Activated naive CD8-positive, alpha-beta T cell treated with anti-CD3 and anti-CD28 coated beads, Interleukin-2, amount 10 ng/mL, durations not matched to agents 7 days and 5 days (primary cell): ENCODE measurements at places on chromosomes 1 and 21. TPM values are rescaled to one million over a fixed set of nuclear protein-coding genes. Genes with fewer than 3 reads are reported as not detected.

- H3K27me3 ChIP-seq = no peaks in the 10 kb centered on the region
- no peaks in the 10 kb centered on the region for H3K36me3 ChIP-seq
- H3K27ac ChIP-seq = no peak overlapping the region
- peaks cover 4% of the 10 kb centered on the region for H3K4me1 ChIP-seq
- no peak for DNase-seq
Observed at GRCh38 chr1:206524739-206525364, 17.5 kb downstream of the RASSF5 start.

- no peak overlapping the region for H3K27ac ChIP-seq
- H3K4me1 ChIP-seq = no peaks in the 10 kb centered on the region
- DNase-seq = no peak
- no peaks in the 10 kb centered on the region for H3K36me3 ChIP-seq
- no peak overlapping the region for H3K4me3 ChIP-seq
Observed at GRCh38 chr1:25216123-25216522, 16.2 kb downstream of the SYF2 start.

Gene HES3
- total RNA-seq = not detected

Gene SPRR1B
- not detected for total RNA-seq

Gene LCE1C
- total RNA-seq = not detected

Gene S100A8
- 0.94 TPM for total RNA-seq

DNA sequence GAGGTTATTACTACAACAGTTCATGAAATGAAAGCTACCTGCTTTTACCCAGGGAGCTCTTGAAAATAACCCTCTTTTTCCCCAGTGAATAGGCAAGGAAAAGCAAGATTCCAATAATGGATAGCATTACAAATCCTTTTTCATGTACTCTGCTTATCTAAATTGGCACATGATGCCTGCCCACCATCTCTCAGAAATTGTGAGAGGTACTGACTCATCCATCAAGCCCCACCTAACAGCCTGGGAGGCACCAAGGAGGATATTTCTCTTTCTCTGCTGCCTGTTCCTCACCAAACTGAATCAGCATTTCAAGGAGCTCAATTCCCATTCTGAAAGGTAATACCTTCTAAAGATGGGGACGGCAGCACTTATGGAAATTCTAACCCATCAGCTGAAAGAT lies 34.4 kb downstream of the PALMD start:
- no peak overlapping the region for H3K27ac ChIP-seq
- DNase-seq = no peak
- H3K36me3 ChIP-seq = no peaks in the 10 kb centered on the region
- H3K4me1 ChIP-seq = no peaks in the 10 kb centered on the region

- H3K27me3 ChIP-seq = no peaks in the 10 kb centered on the region
- H3K36me3 ChIP-seq = no peaks in the 10 kb centered on the region
- no peak overlapping the region for H3K27ac ChIP-seq
- no peak for DNase-seq
- H3K4me3 ChIP-seq = no peak overlapping the region
Observed at GRCh38 chr1:209095627-209096595, 487.6 kb upstream of the CAMK1G start.

DNA sequence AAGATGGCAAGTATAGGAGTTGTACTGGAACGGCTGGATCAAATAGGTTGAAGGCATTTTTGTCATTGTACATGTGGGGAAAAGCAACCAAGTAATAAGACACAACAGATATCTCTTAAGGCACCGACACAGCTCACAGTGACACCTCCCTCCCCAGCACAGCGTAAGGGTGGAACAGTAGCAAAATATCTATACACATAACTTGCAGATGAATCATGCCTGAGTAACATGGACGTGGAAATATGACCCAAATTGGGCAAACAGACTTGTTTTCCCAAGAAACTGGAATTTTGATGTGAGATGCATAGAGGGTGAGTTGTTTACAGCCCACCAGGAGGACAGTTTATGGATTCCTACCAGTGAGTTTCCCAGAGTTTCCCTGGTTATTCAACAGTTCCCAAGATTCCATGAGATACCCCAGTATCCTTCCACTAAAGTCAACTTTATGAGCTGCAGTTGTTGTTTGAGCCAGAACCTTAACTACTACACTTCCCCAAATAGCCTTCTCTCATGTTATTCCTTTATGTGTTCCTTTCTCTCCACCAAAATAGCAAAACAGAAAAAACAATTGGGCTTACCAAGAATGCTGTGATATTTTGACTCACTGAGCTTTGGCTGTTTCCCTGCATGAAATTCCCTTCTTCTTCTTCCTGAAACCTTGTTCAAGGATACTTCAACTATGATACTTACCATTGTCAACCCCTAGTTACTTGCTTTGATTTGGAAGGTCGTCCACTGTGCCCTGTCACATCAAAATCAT lies 7.1 kb upstream of the DR1 start:
- H3K27ac ChIP-seq = no peak overlapping the region
- DNase-seq = no peak
- no peaks in the 10 kb centered on the region for H3K27me3 ChIP-seq
- H3K4me1 ChIP-seq = no peaks in the 10 kb centered on the region
- no peak overlapping the region for H3K4me3 ChIP-seq

GRCh38 chr1:4171480-4172450 lies 271.7 kb upstream of the C1orf174 start:
- DNase-seq = no peak
- H3K4me1 ChIP-seq = peaks cover under 1% of the 10 kb centered on the region
- no peaks in the 10 kb centered on the region for H3K36me3 ChIP-seq
- H3K27ac ChIP-seq = no peak overlapping the region
